ENCODE measurements at places on chromosomes 7 and 10.

DNA sequence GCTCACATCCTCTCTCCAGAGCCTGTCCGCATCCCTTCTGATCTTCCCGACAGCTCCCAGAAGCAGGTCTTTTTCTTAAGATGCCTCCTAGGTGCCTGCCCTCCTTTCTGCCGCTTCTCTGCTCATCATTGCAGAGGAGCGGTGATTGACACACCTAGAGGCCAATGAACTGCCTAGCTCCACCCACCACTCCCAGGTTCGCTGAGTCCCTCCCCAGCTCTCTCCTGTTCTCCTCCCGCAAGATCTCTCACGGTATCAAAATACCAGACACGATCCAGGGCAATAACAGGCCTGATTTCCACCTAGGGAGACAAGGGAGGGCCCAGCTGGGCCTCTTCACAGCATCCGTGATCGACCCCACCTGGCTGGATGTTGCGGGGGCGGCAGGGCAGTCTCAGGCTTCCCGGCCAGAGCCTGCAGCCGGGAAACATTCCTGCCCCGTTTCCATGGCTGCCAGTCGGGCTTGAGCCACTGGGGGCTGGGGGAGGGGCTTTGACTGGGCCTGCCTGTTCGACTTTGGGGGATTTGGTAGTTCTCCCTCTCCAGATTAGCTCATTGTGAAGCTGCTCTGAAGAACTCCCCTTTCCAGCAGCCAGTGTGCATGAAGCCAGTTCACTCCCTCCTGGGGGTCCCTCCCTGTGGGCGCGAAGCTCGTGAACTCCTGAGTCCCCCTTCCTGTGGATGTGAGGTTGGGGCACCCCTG is 373.5 kb downstream of the RPS24 start:
- DNase-seq, result peak; percentile 65

GRCh38 chr7:22442187-22442881 is 57.7 kb downstream of the STEAP1B start:
- DNase-seq, result no peak

GRCh38 chr10:70932392-70933196 is 44.2 kb upstream of the PCBD1 start:
- no peak for DNase-seq

DNA sequence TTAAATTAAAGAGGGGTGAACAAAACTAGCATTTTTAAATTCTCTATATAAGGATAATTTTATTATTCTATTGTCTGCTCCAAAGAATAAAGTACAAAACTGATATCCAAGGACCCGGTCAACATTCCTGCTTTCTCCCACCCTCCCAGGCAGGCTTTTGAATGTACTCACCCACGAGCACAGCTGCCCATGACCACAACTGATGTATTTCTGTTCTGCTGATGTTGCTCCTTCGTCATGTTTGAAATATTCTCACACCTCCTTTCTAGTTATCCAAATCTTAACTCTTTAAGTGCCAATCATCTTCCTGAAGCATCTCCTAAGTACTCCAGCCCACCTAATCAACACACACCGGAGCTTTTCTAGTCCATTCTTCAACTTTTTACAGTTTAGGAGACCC is 46.7 kb downstream of the CALD1 start:
- no peak for DNase-seq

- no peak for DNase-seq
Measured at GRCh38 chr7:43868681-43869005, 674 bp downstream of the MRPS24 start.

DNA sequence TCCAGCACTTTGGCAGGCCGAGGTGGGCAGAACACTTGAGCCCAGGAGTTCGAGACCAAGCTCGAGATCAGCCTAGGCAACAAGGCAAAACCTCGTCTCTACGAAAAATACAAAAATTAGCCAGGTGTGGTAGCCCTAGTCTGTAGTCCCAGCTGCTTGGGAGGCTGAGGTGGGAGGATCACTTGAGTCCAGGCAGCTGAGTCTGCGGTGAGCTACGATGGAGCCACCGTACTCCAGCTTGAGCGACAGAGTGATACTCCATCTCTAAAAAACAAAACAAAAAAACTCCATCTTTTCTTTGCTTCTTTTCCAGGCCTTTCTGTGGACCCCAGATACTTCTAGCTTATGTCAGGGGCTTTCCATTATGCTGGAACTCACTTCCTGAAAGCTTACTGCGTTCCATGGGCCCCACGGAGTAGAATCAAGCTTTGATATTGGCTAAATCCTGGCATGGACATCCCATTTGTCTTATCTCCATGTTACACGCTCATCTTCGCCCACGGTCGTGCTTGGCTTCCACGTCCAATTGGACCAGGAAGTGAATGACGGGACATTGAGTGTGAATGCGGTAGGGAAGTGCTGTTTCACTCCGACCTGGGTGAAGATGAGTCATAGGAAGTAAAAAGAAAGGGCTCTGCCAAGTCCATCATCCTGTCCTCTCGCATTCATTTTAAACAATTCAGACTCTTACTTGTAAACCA is 45.7 kb downstream of the FAM171A1 start:
- DNase-seq, result no peak

GRCh38 chr10:12221323-12222298 is 25.6 kb downstream of the CDC123 start:
- DNase-seq, result no peak

- DNase-seq, result peak; percentile 30
Measured at GRCh38 chr10:119655566-119656001, 4.4 kb downstream of the BAG3 start.

DNA sequence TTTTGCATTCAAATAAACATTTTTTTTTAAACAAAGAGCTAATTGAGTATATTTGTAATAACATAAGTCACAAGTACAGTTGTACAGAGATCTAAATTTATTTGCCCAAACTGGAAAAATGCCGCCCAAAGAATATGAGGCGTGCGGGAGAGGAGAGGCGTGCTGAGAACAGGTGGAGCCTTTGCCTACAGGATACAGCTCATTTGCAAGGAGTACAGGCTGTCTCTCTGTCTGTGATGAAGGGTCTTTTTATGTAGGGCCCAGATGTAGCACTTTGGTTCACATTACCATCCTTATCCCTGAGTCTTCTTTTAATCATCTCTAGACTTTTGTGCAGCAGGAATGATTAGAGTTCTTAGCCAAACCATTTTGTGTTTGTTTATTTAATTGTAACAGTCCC is 58.2 kb downstream of the POU6F2 start:
- DNase-seq, result no peak

GRCh38 chr7:27745064-27745583 is 5.2 kb downstream of the TAX1BP1 start:
- DNase-seq, result no peak

- DNase-seq, result no peak
Measured at GRCh38 chr7:115216652-115217051, 294.8 kb downstream of the MDFIC start.

- DNase-seq, result no peak
Measured at GRCh38 chr7:117902314-117902889, 29.2 kb upstream of the CTTNBP2 start.

- no peak for DNase-seq
Measured at GRCh38 chr10:77247031-77247990, 390.3 kb downstream of the KCNMA1 start.

GRCh38 chr10:70125918-70126552 is 6.6 kb downstream of the AIFM2 start:
- DNase-seq, result no peak

DNA sequence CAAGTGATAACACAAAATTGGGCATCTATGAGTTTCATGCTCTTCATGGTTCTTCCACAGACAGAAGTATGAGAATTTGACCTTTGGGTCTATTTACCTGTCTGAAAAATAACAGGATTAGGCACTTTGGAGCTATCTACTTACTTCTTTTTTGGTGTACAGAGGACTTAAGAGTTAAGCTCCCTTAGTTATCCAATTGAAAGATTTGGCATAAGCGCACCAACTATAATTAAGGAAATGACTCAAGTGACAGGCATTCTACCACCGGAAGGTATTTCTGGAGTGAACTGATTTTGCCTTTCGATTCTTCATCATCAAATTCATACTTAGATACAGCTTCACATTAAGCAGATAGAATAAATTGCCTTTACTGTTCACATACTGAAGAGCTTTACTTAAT is 43.9 kb downstream of the IFIT5 start:
- DNase-seq, result no peak

DNA sequence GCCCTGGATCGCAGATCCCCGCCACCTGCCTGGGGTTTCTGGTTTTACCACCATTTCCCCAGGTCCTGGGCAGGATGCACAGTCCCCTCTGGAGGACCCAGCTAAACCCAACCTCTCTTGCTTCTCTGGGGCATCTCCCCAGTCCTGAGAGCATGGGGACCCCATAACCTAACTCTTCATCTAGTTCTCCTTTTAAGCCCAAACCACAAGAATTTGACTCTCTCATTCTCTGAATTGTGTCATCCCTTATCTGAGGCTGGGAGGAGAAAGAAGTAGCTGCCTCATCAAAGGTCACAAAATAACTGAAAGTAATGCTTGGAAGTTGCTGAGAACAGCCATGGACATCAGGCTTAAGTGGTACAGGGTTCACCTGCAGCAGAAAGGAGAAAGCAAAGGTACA is 159.9 kb downstream of the FGFR2 start:
- DNase-seq, result no peak

DNA sequence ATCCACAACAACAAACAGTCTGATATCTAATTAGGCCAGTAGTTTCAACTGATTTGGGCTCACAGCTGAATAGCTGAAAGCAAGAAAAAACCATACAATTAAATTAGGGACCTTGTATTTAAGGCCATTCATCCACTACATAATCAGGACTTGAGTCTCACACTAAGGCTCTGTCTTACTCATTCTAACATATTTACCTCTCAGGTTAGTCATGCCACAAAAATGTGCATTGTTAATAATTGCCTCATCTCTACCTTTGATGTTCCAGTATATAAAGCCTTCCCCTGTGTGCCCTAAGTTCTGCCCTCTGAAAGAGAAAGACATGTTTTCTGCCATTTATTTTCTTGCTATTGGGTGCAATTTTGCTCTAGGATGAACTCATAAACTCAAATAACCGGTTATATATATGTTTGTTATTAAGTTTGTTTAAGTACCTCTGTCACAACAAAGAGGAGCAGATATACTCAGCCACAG is 5.3 kb upstream of the C1GALT1 start:
- DNase-seq, result no peak

DNA sequence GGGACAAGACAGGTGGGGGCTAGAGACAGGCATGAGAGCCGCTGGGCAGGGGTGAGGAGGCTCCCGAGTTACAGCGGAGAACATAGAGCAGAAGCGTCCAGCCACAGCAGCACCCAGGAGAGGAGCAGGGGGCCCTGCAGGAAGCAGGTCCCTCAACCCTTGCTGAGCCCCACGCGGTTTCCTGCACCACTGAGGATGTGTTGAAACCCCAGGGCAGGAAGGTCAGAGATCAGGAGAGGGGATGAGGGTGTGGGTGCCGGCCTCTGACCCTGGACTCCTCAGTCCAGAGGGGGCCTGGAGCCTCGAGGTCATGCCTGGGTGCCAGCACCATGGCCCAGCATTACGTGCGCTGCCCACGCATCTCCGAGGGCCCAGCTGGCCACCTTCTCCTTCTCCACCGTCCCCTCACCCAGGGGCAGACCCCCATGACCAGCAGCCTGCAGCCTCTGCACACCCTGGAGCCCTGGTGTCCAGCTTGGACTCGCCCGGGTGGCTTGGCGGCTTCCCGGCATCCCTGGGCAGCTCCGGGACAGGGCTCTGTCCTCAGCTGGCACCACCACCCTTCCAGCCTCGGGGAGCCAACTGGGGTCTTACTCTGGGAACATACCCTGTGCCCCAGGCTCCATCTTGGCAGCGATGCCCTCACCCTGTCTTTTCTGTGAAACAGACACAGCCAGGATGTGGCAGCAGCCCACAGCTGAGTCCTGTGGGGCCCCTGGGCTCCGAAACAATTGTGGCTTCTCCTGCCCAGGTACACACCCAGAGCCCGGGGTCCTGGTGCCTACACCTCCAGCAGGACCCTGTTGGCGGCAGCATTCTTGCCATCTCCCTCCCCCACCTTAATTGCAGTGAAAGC is 52.0 kb downstream of the STK32C start:
- DNase-seq, result no peak

DNA sequence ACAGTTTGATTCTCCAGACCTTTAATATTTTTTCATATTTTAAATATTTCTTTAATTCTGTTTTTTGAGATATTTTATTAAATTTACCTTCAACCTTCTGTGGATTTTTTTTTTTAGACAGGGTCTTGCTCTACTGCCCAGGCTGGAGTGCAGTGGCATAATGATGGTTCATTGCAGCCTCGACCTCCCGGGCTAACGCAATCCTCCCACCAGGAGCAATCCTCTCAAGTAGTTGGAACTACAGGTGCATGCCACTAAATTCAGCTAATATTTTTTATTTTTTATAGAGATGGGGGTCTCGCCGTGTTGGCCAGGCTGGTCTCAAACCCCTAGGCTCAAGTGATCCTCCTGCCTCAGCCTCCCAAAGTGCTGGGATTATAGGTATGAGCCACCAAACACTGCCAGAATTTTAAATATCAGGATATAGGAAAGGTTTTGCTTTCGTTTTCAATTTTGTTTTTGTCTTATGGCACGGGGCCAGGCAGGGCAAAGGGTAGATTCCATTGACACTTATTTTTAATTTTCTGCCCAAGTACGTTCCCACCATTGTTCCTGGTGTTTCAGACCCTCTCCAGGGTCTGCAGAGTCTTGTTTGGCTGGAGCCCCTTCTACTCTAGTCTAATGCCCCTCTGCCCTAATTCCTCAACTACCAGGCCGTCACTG is 1.2 kb downstream of the TACC2 start:
- no peak for DNase-seq

DNA sequence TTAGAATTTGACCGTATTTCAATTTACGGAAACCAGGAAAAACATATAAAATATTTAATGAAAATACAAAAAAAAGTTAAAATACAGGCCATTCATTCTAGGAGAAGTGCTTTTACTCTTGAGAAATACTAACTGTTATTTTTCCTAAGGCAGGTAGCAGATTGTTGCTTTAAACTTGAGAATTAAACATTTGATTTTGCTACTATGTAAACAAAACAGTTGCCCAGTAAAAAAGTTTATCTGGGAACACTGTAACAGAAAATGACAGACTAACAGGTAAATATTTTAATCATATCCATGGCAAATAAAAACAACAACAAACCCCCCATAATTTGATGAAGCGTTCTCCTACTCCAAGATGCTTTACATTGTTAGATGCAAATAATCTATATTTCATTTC is 350.5 kb downstream of the CRPPA start:
- DNase-seq, result no peak

DNA sequence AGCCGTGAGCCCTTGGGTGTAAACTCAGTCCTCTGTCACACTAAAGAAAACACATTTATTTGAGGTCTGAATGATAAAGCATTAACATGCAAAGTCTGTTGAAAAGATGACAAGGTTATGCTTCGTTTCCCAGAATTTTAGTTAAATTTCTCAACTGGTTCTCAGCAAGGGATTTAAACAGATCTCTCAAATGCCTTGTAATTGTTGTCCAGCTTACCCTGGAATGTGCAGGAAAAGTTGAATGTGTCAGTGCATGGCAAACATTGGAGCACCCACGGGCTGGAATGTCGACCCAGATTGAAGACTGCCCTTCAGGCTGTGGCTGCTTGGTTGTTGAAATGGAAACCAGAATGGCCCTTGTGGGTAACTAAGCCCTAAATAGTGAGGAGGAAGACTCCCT is 191.8 kb downstream of the TRIL start:
- no peak for DNase-seq

DNA sequence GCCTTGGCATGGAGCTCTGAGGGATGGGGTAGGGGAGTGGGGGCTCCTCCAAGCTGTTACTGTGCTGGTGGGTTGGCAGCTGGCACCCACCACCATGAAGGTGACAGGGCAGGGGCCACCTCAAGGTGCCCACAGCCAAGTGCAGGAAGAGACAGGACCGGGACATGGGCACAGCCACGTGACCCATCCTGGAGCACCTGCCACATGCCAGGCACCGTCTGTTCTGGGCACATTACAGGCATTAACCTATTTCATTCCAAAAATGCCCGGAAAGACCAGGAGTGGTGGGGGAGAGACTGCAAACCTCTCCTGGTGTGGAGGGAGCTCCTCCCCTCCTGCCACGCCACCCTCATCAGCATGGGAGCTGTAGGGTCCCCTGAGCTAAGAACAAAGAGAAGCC is 56.7 kb downstream of the CAMK2B start:
- no peak for DNase-seq

Measured in stimulated activated CD8-positive, alpha-beta memory T cell treated with anti-CD3 and anti-CD28 coated beads, Interleukin-2, amount 100 ng/mL, for 48 hours (primary cell).